GM12891 (cell line): ENCODE measurements at places on chromosomes 6 and 20.

DNA sequence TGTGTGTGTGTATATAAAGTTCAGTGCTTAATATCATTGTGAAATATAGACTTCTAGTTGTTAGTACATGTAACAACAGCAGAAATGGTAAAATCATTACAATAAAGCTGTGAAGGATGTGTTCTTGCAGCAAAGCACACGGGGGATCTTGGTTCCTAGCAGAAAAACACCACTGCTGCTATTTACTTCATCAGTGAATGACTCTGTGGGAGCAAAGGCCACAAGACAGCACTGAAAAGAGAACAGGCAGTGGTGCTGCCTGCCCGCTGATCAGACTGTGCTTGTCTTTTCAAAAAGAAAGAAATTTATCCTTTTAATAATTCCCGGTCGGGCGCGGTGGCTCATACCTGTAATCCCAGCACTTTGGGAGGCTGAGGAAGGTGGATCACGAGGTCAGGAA, 689.9 kb upstream of the CITED2 start:
- no peak for DNase-seq

GRCh38 chr20:13202565-13202964, 18.5 kb upstream of the ISM1 start:
- DNase-seq = no peak

DNA sequence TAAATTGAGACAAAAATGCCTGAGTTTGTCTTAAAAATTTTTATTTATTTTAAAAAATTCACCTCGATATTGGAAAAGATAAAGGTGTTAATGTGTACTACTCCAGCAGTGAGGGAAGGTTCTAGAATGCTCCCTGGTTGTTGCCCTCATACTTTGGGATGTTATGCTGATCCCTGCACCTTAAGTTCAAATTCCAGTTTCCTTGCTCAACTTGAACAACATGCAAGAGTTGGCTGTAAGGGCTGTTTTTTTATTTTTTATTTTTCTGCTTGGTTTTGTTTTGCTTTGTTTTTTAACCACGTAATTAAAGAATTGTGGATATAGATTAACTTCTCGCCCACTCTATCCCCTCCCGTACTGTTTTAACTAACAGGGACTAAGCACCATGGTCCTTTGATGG, 158.7 kb upstream of the CITED2 start:
- DNase-seq = no peak

- DNase-seq = no peak
These were observed 15.7 kb upstream of the SLC13A3 start for GRCh38 chr20:46666818-46667515.

DNA sequence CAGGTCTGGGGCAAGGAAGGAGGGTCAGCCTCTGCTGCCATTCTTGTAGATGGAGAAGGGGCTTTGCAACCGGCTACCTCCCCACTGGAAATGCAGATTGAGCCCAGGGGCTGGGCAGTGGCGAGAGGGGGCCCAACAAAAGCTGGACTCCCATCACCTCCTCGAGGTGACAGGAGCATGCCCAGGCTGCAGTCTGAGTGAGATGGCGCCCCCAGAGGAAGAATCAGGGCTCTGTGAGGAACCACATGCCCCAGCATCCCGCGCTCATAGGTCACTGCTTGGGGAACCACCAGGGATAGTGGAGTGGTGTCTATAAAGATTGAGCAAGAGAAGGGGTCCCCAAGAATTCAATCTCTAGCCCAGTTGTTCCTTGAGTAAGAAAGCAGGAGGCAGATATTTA, 31.6 kb upstream of the NEDD9 start:
- DNase-seq = no peak

DNA sequence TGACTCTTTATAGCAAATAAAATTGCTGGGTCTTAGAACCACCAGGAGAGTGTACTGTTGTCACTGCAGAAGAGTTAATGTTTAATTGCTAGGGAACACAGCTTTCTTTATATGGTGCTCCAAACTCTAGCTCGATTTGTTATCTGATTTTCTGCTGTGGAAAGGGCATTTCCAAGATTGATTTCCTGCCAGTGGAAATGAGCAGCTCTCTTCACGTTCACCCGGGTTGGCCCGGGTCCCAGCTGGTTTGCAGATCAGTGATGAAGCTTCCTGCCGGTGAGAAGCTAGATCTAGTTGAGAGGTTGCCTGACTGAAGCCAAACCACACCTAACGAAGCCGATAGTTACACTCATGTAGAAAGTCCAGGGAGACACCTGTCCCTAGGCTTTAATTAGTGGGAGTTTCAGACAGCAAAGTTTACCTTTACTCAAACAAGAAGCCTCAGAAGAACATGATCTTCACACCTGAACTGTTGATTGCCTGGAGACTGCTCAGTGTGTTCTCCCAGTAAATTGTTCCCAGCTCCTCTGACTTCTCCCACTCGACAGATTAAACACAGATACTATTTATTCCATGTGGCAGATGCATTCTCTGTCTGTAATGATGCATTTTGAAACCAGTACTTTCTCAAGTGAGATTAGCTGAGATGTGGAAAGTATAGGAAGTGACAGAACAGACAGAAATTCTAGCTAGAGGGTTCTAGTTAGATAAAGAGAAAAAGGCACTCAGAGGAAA, 27.8 kb downstream of the PAQR8 start:
- no peak for DNase-seq

- DNase-seq = no peak
These were observed 14.0 kb downstream of the GCNT2 start for GRCh38 chr6:10535193-10535592.

DNA sequence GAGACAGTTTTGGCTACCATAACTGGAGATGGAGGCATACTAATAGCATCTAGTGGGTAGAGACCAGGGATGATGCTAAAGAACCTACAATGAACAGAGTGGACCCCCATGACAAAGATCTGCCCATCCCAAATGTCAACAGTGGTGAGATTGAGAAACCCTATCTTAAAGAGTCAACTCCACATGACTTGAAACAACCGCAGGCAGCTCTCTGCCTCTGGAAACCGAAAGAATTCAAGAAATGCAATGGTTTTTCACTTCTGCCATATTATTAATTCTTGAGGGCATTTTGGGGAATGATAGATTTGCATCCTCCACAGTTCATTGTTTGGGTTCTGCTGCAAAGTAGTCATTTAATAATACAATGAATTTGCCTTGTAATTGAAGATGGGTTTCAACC, 463.4 kb downstream of the MAFB start:
- no peak for DNase-seq
